ENCODE measurements at places on chromosomes 2 and 18.
A peak's percentile ranks its signal among the peaks of the same experiment; 100 is the strongest.

GRCh38 chr2:3262437-3263388, 114.9 kb downstream of the EIPR1 start:
- DNase-seq, result no peak

DNA sequence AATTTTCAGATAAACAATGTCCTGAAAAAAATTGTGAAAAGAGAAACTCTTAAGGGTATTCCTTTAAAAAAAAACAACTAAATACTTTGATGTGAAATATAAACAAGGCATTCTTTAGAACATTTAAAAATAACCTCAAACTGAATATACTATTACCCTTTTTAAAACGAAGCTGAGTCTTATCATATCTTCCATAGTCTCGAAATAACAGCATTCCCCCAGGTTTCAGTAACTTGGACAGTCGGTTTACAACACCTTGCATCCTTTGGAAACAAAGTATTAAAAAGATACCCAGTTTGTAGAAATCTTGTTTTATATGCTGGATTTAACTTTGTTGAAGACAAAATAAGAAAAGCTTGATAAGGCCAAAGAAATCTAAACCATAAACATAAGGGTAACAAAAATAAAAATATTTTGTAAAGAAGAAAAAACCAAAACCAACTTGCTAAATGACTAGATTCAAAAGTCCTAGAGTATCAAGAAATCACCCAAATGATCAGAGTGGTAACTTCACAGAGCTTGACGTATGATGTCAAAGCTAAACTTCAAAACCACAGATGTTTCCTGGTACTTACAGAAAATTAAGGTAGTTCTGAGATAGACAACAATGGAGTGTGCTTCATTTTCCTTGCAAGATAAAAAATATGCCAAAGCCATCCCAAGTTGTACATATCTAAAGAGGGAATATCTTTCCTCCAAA, 107.8 kb downstream of the METTL8 start:
- no peak for DNase-seq

DNA sequence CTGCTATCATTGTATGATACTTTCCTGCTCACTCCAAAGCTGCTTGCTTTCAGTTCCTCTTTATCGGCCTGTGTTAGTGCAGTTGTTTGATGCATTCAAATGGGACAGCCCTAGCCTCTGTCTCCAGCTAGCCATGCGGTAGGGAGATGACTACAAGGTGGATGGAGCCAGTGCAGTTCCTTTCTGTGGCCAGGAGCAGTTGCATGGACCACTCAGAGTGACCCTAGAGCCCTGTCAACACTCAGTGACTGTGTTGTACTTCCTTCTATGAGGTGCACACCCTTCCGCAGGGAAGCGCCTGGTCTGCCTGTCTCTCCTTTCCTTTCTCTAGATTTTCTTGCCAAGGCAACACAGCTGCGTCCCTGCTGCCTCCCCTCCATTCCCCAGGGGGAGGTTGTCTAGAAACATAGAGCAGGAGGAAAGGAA, 33.8 kb downstream of the KCNS3 start:
- no peak for DNase-seq

DNA sequence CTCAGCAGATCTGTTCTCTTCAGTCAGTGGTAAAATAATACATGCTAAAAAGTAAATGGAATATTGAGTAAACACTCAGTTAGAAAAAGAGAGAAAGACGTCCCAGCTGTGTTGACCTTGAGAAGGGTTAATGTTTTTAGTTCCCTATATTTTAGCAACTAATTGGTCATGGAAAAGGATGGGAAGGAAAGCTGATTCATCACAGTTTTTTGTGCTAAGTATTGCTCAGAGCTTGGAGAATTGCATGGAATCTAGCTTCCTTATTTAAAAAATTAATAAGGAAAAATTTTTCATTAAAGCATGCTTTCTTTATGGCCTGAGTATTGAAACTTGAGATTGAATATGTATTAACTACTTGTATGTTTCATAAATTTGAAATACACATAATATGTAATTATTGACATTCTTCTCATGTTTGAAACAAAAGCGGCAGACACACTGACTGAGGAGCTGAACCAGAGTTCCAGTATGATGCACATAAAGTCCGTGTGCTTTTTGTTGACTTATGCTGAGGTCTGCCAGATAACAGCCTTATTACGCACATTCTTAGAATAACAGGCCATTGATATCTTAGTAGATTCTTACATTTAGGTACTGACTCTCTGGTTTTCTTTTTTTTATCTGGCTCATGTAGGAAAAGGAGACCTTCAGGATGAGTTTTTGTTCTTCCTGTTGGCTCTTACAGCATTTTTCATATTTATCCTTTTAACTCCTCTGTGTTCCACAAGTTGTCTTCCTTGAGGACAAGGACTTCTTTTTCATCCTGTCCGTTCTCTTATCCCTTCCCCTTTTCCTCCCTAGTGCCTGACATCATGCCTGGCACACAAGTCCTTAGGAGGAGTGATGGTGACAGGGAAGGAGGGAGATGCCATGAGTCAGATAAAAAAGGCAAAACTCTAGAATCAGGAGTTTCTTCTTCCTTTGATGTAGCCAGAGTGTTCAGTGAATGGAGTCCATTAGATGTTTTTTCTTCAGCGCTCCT, 194.1 kb downstream of the PTPRM start:
- DNase-seq, result no peak

DNA sequence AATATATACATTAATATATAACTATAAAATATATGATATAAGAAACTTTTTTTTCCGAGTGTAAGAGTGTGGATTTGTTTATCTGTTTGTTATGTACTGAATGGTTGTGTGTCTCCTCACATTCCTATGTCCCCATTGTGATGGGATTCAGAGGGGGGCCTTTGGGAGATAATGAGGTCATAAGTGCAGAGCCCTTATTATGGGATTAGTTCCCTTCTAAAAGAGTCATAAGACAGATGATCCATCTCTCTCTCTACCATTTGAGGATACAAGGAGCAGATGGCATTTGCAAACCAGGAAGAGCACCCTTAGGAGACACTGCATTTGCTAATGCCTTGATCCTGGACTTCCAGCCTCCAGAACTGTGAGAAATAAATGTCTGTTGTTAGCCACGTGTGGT, 30.3 kb upstream of the SAP130 start:
- DNase-seq, result no peak

DNA sequence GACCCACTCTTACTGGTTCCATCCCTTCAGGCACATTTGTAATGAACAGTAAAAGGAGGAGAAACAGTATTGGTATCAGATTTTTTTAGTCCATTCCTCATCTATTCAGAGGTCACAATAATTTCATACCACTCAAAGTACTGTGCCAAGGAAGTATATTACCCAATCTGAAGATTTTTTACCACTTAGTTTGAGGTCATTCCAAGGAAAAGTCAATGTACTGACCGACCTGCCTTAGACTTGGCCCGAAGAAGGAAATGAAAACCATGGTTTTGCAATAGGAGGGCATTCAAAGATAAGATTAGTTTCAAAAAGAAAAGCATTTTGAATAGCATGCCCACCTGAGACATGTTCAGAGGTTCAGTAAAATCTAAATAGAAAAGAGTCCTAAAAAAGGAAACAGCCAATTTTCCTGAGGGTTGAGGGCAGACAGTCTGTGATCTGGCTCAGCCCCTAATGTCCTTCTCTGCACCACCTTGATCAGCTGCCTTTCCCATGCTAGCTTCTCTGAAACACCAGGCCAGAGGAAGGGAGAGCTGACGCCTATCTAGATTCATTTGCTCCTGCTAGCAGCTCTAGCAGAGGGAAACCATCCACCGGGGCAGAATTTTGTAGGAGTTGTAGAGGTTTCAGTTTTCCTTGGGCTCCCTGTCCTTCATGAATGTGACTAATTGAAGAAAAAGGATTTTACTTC, 107.3 kb upstream of the FZD5 start:
- DNase-seq, result no peak

DNA sequence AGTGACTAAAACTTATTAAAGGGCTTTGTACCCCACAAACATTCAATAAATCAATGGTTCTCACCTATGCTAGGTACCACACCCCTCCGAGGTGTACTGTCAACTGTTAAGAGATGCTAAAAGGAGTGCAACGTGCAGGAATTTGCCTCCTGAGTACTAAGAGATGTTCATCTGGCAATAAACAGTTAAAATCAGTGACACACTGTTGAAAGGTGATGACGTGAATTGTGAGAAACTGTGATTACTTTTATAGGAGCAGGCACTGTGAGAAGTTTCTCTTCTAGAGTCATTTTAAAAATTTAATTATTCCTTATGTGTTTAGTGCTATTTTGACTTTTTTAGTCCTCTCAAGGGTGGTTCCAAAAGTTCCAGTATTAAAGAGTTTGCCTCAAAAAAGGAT, 61.0 kb downstream of the PDE1A start:
- no peak for DNase-seq

DNA sequence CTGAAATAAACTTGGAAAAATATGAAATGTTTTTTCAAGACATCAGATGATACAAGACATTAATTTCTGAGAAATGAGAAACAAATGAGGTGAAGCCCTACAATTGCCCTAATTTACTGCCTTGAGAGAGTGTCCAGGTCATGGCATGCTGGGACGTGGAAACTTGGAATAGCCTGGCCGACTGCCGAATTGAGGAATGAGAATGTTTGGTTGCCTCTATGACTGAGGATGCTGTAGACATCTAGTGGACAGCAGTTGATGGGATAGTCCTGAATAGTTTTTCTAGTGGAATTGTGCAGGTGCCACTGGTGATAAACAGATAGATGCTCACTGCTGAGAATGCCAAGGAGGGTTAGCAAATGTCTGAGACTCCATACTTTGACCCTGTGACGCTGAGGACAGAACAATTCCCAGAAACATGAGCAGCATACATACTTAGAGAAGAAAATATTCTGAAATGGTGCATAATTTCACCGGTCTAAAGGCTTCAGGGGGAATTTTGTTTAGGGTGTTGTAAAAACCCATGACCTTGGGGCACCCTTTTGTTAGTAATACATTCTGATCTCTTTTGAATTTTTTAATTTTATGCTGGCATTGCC, 56.5 kb upstream of the CWC22 start:
- no peak for DNase-seq

DNA sequence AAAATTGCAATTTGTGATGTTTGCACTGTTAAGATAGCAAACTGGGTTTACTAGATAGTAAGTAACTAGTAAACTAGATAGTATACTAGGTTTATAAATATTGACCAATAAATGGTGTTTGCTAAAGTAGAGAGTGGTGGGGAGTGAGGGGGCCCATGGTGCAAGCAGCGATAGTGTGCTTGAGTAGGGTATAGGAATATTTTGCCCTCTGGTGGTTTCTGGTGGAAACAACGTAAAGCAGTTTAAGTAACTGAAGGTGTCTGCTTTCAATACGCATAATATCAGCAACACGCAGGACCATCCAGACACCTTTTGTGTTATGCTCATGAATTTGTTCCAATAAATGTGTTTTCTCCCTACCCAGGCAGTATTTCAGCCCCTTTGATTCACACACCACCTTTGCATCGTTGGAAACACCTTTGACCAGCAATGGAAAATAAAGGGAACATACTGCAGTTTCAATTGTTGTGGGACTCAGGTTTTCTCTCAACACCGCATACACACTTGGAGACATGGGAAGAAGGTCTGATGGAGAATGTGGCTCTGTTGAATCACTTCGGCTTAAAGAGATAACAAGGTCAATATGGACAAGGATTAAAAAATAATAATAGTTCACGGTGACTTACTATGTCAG, 16.7 kb upstream of the STAT1 start:
- peak; percentile 17 for DNase-seq

DNA sequence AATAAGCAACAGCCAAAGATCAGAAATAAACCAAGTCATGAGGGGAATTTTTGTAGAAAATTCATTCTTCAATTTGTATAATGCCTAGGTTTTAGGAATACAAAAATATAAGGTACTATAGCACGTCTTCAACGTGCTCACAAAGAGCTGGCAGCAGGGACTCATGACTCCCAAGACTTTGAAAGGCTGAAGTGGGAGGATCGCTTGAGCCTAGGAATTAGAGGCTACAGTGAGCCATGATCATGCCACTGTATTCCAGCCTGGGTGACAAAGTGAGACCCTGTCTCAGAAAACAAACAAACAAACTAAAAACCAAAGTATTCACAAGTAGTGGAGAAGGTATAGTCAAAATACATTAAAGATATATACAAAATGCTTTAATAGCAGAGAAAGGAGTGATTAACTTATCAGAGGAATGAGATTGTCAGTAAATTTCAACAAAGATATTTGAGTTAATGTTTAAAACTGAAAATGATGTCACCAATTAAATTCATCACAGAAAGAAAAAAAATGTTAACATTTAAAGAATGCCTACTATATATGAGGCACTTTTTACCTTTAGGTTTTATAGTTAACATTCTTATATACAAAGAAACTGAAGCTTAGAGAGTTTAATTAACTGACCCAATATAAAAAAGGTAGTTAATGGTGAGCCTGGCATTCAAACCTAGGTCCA, 3.2 kb downstream of the WDR33 start:
- no peak for DNase-seq

GRCh38 chr2:174836377-174836994, 72.2 kb upstream of the CHRNA1 start:
- no peak for DNase-seq

GRCh38 chr2:203500951-203501350, 34.1 kb downstream of the RAPH1 start:
- no peak for DNase-seq

DNA sequence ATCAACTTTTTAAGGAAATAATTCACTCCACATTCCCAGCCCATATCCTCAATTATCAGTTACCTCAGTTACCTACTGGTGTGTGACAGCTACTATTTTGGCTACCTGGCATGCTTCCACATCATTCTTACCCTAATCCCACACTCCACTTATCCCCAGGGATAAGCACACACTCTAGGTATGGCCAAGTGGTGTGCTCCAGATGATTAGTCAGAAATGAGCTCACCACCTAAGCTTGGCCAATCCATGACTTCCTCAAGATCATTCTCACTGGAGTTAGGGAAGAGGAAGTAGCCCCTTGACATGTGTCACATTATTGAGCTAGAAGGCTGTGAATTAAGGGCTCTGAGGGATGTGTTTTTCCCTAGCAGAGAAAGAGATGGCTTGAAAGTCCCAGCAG, 20.9 kb upstream of the SMAD4 start:
- DNase-seq, result peak; percentile 53

GRCh38 chr18:923144-923866, 18.6 kb downstream of the ADCYAP1 start:
- DNase-seq, result no peak

DNA sequence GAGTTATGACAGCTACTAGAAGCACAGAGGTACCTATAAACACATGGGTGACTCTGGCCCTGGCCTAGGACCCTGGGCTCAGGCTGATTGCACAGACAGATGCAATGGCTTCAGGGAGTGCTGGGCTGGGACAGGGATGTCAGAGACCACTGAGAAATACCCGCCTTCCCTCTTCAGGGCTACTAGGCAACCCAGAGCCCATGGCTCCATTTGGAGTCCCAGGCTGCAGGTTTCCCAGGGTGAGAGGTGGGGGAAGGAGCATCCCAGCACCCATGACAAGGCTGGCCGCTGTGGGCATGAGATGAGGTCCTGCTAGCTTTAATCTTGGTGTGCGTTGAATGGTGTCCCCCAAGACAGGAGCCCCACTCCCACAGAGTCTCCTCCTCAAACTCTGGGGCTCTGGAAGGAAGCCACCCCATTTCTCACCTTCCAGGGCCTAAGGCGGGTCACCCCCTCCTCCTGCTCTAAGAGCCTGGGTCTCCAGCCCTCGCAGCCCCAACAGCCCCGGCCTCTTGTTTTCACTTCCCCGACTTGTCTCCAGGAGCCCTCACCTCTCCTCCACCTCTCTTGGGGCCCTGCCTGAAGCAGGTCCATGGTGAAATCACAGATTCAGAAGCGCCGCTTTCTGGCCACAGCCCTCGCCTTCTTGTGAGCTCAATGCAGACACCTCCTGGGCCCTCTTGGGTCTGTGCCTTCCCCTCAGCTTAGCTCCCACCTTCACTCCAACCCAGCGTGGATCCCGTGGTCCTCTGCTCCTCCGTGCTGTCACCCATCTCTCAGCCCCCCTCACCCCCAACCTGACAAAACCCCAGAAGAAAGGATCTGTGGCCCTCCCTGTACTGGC, 41.4 kb downstream of the EMX1 start:
- no peak for DNase-seq

All from NCI-H1092 (cell line).